Naive thymus-derived CD4-positive, alpha-beta T cell (primary cell): ENCODE measurements at places on chromosomes 6 and 20. TPM values are rescaled to one million over a fixed set of nuclear protein-coding genes. Genes with fewer than 3 reads are reported as not detected.

DNA sequence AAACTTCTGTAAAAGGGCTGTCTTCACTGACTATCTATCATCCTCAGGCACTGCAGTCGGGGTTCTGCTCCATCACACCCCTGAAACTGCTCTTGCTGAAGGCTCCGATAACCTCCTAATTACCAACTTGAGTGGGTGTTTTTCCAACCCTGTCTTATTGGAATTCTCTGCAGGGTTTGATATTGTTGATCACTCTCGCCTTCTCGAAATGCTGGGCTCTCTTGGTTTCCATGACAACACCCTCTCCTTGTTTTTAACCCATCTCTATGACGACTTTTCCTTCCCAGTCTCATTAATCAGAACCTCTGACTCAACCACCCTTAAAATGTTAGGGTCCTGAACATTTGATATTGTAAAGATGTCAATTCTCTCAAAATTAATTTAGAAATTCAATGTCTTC, 39.4 kb upstream of the NNAT start:
- no peak overlapping the region for H3K27ac ChIP-seq
- H3K4me1 ChIP-seq = no peaks in the 10 kb centered on the region
- H3K4me3 ChIP-seq = no peak overlapping the region
- H3K27me3 ChIP-seq = no peaks in the 10 kb centered on the region
- H3K36me3 ChIP-seq = no peaks in the 10 kb centered on the region
- no peak for DNase-seq

GRCh38 chr20:4283016-4283415, 267.7 kb upstream of the RNF24 start:
- H3K27me3 ChIP-seq = no peaks in the 10 kb centered on the region
- no peaks in the 10 kb centered on the region for H3K36me3 ChIP-seq
- H3K4me3 ChIP-seq = no peak overlapping the region
- no peaks in the 10 kb centered on the region for H3K4me1 ChIP-seq

- H3K36me3 ChIP-seq = no peaks in the 10 kb centered on the region
- no peak overlapping the region for H3K4me3 ChIP-seq
- H3K27ac ChIP-seq = no peak overlapping the region
- DNase-seq = no peak
- no peaks in the 10 kb centered on the region for H3K4me1 ChIP-seq
- H3K27me3 ChIP-seq = no peaks in the 10 kb centered on the region
Measured at GRCh38 chr20:38405132-38405531, 30.0 kb downstream of the SNHG17 start.

Gene HDGFL1
- total RNA-seq = not detected

- no peaks in the 10 kb centered on the region for H3K27me3 ChIP-seq
- no peak overlapping the region for H3K27ac ChIP-seq
- no peaks in the 10 kb centered on the region for H3K4me1 ChIP-seq
- no peaks in the 10 kb centered on the region for H3K36me3 ChIP-seq
- no peak for DNase-seq
- no peak overlapping the region for H3K4me3 ChIP-seq
Measured at GRCh38 chr6:112144145-112144926, 56.9 kb downstream of the FAM229B start.

DNA sequence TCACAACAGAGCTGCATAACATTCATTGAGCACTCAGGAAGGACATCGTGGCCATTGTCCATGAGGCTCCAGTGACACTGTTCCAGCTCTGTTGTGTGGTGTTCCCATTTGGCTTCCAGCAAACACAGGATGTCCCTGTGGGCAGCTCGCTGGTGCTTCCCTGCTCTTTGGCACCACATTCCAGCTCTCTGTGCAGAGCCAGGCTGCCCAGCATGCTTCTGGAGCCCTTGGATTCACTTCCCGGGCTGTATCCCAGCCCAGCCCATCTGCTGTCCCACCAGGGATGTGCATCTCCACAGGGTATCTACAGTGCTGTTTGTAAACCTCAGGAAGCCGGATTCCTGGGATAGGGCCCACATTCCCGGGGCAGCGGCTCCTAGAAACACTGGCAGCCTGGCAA, 57.2 kb downstream of the CTCFL start:
- no peaks in the 10 kb centered on the region for H3K4me1 ChIP-seq
- H3K27me3 ChIP-seq = no peaks in the 10 kb centered on the region
- H3K36me3 ChIP-seq = no peaks in the 10 kb centered on the region
- H3K4me3 ChIP-seq = no peak overlapping the region
- H3K27ac ChIP-seq = no peak overlapping the region
- no peak for DNase-seq

Gene NMBR
- total RNA-seq = not detected

DNA sequence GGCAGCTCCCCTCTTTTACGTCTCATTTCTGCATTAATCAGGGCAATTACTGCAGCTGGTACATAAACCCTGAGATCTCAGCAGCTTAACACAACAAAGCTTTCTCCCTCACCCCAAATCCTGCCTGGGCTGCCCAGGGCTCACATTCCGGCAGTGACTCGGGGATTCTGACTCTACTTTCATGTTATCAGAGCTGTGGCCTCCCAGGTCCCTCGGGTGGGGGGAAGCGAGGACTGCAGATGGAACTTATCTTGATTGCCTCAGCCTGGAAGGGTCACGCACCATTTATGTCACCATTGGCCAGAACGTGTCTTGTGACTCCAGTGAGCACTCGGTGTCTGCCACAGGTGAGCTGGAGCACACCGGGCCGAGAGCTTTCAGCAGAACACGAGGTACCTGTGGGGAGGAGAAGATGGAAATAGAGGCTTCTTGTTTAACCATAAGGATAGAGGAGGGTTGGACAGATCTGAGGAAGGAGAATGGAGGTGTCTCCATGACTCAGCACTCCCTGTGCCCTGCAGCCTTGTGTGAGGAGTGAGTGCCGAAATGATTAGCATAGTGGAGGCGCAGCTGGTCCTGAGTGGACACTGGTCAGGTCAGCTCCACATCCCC, 88.5 kb upstream of the EXOC2 start:
- H3K27ac ChIP-seq = no peak overlapping the region
- H3K27me3 ChIP-seq = no peaks in the 10 kb centered on the region
- H3K36me3 ChIP-seq = no peaks in the 10 kb centered on the region
- DNase-seq = no peak

Gene NHLRC1
- total RNA-seq = 1.1 TPM

Gene RNGTT
- total RNA-seq = 26.5 TPM

DNA sequence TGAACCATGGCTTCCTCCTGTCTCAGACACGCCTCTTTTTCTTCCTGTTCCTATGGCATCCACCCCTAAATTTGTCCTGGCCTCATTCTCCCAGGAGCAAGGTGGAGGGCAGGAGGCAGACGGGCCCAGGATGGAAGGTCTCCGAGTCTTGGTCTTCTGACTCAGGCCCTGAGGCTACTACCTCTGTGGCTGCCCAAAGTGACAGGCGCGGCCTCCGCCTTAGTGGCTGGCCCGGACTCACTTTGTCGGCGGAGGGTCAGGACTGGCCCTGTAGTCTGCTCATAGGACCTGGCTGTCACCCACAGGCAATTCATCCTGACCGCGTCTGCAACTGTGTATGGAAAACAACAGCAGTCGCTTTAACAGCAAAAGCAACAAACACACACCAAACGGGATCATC, 263.1 kb upstream of the SUPT3H start:
- no peaks in the 10 kb centered on the region for H3K4me1 ChIP-seq
- H3K4me3 ChIP-seq = no peak overlapping the region
- no peaks in the 10 kb centered on the region for H3K36me3 ChIP-seq
- no peaks in the 10 kb centered on the region for H3K27me3 ChIP-seq
- H3K27ac ChIP-seq = no peak overlapping the region
- DNase-seq = no peak

Gene MARCKS
- total RNA-seq = 0.05 and 0.08 TPM in 2 replicates

DNA sequence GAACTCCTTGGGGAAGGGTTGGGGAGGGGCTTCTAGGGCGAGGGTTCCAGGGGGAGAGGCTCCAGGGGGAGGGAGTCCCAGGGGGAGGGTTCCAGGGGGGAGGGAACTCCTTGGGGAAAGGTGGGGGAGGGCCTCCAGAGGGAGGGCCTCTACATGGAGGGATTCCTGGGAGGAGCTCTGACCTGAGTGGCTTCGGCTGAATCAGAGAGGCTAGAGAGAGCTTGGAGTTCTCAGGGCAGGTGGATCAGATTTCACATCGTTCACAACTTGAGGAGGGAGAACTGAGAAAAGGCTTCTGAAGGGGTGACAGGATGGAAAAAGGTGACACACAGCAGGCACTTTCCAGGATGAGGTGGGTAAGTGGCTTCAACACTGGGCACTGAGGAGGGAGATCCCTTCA, 49.1 kb downstream of the DAAM2 start:
- H3K27ac ChIP-seq = no peak overlapping the region
- no peak overlapping the region for H3K4me3 ChIP-seq
- no peaks in the 10 kb centered on the region for H3K36me3 ChIP-seq
- no peaks in the 10 kb centered on the region for H3K4me1 ChIP-seq
- no peak for DNase-seq

DNA sequence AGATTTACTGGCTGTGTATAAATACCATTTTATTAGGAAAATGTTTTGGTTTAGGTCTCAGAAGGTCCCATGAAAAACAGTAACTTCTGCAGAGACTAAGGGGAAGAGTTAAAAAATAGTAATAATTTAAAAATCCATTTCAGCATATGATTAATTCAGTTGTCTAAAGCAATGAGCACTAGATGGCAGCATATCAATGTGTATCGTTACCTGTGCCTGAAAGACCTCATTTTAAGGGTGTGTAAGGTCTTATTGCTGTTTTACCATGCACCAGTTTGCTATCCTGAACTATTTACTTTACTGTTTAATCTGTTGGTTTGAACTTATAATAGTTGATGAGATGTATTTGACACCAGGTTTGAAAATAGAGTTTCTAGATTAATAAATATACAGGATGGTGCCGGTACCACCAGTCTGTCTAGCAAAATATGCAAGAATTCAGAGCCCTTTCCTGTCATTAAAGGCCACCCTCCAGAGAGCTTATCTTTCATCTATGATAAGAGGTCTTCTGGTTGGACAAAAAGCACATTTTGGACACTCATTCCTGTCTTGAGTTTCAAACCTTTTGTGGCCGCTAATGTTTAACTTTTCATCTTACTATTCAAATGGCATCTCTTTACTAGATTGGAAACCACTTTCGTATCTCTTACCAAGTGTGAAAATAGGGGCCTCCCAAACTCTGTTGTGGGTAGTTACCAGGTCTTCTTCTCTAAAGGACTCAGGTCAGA, 8.9 kb upstream of the AHI1 start:
- no peak overlapping the region for H3K4me3 ChIP-seq
- H3K27ac ChIP-seq = no peak overlapping the region
- no peaks in the 10 kb centered on the region for H3K27me3 ChIP-seq
- peak; percentile 7 for DNase-seq

Gene C20orf141
- total RNA-seq = not detected

GRCh38 chr6:170444056-170444591, 109.0 kb downstream of the PSMB1 start:
- H3K4me1 ChIP-seq = no peaks in the 10 kb centered on the region
- H3K27me3 ChIP-seq = no peaks in the 10 kb centered on the region
- H3K27ac ChIP-seq = no peak overlapping the region
- no peak overlapping the region for H3K4me3 ChIP-seq

DNA sequence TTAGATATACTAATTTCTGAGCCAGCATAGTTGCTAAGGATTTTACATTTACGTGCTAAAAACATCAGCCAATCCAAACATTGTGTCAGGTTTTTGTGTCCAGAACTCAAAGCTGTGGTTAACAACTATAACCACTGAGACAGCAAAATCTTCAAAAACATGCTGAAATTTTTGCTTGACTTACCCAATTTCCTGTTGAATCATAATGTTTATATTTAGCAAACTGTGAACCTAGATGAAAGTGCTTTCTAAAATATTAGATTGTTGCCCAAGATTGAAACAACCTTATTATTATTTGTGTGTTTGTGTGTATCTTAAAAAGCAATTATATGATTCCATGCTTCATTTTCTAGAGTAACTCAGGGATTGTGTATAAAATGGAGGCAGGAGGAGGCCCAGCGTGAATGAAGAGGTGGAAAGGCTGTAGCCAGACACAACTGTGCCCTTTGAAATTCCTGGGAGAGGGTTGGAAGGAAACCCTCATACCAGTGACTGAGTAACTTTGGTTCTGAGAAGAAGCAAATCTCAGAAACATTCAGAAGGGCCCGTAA, 48.0 kb downstream of the ARMC2 start:
- H3K36me3 ChIP-seq = no peaks in the 10 kb centered on the region
- DNase-seq = no peak
- H3K4me1 ChIP-seq = peaks cover 44% of the 10 kb centered on the region

- H3K4me3 ChIP-seq = peak overlapping the region; percentile 58
- H3K4me1 ChIP-seq = peaks cover 4% of the 10 kb centered on the region
- H3K27me3 ChIP-seq = no peaks in the 10 kb centered on the region
Measured at GRCh38 chr6:11538052-11538818, 686 bp downstream of the TMEM170B start.

- H3K4me1 ChIP-seq = no peaks in the 10 kb centered on the region
- H3K27ac ChIP-seq = no peak overlapping the region
- DNase-seq = no peak
- no peaks in the 10 kb centered on the region for H3K27me3 ChIP-seq
Measured at GRCh38 chr20:9966966-9967365, 67.8 kb upstream of the ANKEF1 start.

Gene CD24
- 0.73 TPM for total RNA-seq

DNA sequence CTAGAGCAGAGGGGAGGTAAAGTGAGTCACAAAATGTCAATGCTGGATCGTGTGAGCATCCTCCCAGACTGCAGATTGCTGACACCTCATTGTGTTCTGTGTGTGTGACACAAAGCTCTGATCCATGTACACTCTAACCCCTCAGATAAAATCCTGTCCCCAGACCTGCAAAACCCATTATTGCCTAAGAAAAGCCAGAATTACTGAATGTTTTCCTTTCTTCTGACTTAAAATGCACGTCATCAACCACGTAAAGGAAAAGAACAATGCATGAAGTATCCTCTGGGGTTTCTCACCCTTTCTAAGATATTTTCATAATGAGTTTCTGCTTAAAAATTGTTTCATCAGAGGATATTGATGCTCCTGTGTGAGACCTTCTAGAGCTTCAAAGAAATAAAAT, 218.0 kb upstream of the PREP start:
- H3K36me3 ChIP-seq = no peaks in the 10 kb centered on the region
- H3K27ac ChIP-seq = no peak overlapping the region
- no peaks in the 10 kb centered on the region for H3K27me3 ChIP-seq
- no peaks in the 10 kb centered on the region for H3K4me1 ChIP-seq
- no peak for DNase-seq
- H3K4me3 ChIP-seq = no peak overlapping the region

GRCh38 chr6:56814308-56814707, 140.6 kb upstream of the BEND6 start:
- H3K36me3 ChIP-seq = no peaks in the 10 kb centered on the region
- H3K4me3 ChIP-seq = no peak overlapping the region
- no peak overlapping the region for H3K27ac ChIP-seq
- H3K4me1 ChIP-seq = no peaks in the 10 kb centered on the region
- no peaks in the 10 kb centered on the region for H3K27me3 ChIP-seq

Gene IRF4
- 11.8 TPM for total RNA-seq

GRCh38 chr20:56173438-56173837, 75.1 kb upstream of the MC3R start:
- H3K4me1 ChIP-seq = no peaks in the 10 kb centered on the region
- no peak overlapping the region for H3K4me3 ChIP-seq
- no peaks in the 10 kb centered on the region for H3K36me3 ChIP-seq
- H3K27ac ChIP-seq = no peak overlapping the region

- no peak overlapping the region for H3K27ac ChIP-seq
- no peaks in the 10 kb centered on the region for H3K4me1 ChIP-seq
- no peak for DNase-seq
- peaks cover 8% of the 10 kb centered on the region for H3K36me3 ChIP-seq
- no peak overlapping the region for H3K4me3 ChIP-seq
- H3K27me3 ChIP-seq = no peaks in the 10 kb centered on the region
Measured at GRCh38 chr6:110609101-110609500, 132.7 kb upstream of the SLC22A16 start.
